Fibroblast of upper back skin (primary cell): ENCODE measurements at places on chromosomes 7 and 10.

GRCh38 chr10:71234004-71234894 lies 21.9 kb downstream of the UNC5B start:
- no peak for DNase-seq

DNA sequence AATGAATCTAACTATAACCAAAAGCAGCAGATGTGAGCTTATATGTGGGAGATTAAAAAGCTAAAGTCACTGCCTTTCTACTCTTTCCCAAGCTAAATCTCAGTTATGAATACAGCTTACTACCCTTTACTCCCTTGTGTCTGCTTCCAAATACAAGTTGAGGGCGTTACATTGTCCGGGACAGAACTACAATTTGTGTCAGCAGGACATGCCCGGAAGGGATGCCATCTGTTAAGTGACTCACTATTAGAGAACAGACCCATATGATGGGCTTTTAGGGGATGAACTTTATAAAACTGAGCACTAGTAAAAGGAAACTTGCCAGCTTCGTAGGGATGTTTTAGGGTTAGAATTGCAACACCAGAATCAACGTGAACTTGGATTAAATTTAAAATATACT lies 299.7 kb upstream of the CSTF2T start:
- DNase-seq = no peak

DNA sequence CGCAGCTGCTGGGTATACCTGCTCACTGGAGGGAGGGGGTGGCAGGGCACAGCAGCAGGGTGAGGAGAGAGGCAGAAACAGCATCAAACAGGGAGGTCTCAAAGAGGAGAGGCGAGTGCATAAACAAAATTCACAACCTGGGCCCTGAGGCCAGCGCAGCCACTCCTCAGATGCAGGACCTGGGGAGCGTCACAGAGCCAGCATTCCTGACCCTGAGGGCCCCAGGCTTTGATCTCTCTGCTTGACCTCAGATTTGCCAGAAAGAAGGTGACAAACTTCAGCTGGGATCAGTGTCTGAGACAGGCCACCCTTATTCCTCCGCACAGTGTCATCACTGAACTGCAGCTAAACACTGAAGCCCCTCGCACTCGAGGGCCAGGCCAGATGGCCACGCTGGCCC lies 25.6 kb downstream of the NOD1 start:
- DNase-seq = no peak

DNA sequence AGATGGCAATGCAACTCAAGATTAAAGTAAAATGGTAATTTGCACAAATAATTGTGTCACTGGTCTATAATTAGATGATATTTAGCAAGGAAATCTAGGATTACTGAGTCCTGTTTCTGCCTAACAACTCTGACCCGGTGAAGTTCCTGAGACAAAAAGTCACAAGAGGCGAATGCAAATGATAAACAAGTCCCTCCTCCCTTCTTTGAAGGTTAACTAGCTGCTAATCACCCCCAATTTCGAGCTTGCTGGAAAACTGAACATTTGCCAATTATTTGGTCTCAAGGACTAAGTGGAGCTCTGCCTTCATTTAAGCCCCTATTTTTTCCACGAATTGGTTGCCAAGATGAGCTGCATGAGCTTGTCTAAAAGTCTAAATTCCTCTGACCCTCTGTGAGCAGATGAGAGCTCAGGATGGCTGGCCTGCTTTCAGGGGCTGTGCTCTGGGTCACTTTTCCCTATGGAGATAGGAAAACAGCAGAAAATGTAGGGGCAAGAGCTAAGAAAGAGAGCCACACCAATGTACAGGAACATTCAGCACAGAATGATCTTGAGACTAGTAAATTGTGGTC lies 127.3 kb downstream of the MBL2 start:
- no peak for DNase-seq

DNA sequence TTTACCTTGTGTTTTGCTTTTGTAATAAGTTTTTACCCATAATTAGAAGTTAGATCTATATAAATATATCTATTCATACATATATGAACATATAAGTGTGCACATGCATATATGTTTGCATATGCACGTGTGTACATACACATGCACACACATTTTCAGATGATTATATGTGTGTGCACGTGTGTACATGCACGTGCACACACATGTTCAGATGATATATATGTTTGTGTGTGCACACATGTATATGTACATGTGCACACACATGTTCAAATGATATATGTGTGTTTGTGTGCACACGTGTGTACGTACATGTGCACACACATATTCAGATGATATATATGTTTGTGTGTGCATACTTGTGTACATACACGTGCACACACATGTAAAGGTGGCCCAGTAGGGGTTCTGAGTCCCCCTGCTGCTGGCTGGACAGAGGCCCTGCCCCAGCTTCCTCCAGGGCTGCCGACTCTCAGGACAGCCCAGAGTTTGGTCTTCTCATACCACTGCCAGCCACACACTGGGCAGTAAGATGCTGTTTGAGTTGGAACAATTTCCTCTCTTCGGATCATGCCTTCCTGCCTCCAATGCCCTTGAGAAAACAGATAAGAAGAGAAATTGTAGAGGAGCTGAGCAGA lies 252.3 kb upstream of the PPP2R2D start:
- DNase-seq = no peak

GRCh38 chr7:133770863-133771492 lies 356.2 kb upstream of the LRGUK start:
- DNase-seq = peak; percentile 45

GRCh38 chr7:20320322-20320721 lies 10.4 kb upstream of the ITGB8 start:
- peak; percentile 46 for DNase-seq

DNA sequence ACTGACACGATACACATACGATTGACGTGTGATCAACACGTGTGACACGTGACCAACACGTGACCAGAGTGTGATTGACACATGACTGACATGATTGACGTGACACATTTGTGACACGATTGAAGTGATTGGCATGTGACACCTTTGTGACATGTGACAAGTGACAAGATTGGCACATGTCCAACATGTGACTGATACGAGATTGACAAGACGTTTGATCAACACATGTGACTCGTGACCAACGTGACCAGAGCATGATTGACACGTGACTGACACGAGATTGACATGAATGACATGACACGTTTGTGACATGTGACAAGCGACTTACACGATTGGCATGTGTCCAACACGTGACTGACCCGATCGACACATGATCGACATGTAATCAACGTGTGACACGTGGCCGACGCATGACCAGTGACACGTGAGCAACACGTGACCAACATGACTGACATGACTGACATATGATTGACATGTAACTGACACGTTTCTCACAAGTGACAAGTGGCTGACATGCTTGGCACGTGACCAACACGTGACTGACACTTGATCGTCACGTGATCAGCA lies 22.0 kb downstream of the CRPPA start:
- no peak for DNase-seq

- DNase-seq = no peak
Measured at GRCh38 chr10:100114976-100115770, 33.5 kb upstream of the CPN1 start.

DNA sequence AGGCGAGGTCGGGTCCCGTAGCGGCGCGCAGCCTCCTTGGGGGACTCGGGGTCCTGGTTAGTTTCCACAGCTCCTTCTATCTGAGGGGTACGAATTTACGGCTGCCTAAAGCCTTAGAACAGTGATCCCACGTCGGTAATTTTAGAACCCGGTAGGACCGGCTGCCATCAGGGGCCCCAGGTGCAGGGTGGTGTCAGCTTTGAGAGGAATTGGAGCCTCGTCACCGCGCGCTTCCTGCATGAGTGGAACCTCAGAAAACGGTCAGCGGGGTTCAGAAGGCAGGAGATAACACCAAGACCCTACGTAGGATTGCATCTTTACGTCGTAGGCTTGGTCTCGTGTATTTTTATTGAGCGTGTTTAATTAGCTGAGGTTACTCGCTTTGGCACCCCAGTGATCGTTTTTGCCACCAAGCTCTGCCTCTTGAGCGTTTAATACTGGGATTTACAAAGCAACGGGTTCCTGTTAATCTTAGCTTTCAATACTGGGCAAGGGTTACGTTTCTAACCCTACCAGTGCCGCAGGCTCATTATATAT lies 443 bp downstream of the RNF32 start:
- peak; percentile 14 for DNase-seq

DNA sequence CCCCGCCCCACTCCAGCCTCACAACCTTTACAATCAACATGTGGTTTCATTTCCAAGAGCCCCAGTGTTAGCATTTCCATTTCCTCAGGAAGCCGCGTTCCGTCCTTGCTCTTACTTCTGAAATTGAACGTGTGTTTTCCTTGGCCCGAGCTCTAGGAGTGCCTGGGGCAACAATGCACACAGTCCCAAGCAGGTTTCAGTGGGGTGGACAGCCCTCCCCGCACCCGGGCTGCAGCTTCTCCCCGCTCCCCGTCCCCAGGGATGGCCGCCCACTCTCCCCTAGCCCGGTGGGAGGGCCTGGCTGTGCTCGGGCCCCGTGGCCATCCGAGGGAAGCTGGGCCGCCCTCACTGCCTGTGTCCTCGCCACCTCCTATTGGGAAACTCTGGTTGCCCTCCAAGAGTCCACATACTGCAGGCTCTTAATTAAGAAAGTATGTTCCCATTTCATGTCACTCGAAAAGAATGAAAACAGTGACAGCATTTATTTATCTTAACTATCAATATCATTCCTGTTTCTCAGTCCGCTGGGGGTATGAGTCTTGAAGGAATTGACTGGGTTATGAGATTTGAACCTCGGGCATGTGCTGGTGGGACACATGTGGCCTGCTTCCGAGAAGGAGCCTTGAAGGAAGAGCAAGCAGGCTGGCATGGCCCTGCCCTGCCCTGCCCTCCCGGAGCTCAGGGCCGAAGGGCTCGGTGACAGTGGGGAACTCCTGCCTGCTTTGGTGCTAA lies 163.8 kb downstream of the GRK5 start:
- DNase-seq = peak; percentile 92

DNA sequence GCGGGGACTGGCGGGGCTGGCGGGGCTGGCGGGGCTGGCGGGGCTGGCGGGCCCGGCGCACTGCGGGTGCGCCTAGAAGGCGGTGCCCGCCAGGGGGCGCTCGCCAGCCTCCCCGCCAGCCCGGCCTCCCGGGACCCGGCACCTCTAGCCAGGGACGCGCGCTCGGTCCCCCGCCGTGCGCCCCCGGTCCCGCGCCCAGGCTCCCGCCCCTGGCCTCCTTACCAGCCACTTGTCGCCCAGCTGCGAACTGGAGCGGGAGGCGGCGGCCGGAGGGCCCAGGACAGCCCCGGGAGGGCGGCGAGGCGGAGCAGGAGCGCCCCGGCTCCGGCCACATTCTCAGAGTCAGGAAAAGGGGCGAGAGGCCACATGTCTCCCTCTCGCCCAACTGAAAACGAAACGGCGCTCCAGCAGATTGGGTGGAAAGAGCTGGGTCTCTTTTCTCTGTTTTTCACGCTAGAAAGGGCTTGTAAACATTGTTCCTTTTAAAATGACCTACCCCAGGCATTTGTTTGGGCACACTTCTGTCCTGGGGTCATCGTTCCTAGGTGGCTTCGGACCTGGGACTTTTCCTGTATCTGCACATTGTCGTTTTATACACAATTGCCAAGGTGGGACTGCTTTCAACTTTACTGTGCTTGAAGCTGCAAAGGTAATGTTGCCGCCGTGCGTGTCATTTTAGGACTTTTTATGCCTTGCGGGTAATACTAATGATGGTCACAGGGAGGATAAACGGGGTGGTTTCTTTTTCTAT lies 378 bp upstream of the PRKCQ start:
- peak; percentile 41 for DNase-seq

- no peak for DNase-seq
Measured at GRCh38 chr10:35388197-35388596, 51.9 kb downstream of the CCNY start.

DNA sequence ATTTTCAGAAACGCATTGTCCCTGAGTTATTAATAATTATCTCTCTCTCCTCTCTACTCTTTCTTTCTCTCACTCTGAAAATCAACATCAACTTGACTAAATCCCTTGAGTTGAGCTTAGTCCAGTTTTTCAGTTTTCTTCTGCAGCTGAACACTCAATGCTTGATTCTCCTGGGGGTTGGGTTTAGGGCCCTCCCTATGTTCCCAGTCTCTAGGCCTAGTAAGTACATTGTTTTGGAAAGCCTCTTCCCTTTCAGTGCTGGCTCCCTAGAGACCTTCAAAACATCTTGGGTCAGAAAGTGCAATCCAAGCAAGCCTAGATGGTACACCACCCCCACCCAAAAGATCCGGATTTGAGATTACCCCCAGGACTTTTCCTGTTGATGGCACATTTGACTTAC lies 488.5 kb downstream of the LRMDA start:
- DNase-seq = no peak

DNA sequence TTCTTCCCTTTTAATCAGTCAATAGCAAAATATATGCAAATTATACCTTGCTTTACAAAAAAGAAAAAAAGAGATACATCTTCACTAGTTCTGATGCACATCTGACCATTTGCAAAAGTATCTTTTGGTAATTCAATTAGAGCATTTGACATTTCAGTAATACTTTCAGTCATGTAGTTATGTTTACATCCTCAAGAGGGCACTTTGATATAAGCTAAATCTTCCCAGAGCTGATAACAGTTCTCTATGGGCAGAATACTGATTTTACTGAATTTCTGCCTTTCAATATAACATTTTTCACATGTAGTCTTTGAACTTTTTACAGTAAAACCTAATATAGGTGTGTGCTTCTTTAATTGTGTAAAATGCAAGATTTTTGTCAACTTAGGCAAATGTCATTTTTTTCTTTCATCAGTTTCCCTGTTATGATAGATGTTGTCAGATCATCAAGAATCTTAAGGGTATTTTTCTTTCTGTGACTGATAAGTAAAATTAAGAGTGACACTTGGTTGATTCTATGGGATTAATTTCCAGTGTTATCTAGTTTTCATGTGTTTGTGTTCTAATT lies 703.5 kb upstream of the SEMA3D start:
- peak; percentile 30 for DNase-seq

DNA sequence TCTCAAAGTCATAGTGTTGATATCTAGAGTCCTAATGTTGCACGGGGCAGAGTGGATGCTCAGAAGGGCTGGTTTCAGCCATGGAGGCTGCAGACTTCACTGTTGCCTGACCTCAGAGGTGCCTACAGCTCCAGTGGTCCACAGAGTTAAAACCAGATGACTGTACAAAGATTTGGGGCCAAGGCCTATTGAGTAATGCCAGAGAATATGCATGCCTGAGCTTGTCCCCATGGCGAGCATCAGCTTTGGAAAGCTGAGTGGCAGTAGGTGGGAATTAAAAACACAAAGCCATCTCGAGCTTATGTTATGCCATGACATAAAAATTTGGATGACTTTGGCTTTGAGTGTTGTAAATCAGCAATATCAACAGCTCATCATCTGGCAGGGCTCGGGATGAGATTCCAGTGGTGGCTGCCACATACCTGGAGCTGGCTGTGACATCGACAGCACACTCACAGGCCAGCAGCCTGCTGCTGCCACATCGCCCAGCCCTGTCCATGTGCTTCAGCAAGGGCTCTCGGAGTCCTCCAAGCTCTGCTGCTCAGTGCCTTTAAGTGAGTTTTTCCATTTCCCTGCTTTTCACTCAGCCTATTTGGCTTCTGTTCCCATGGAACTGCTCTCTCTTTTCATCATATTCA lies 379.6 kb downstream of the TNS3 start:
- no peak for DNase-seq

DNA sequence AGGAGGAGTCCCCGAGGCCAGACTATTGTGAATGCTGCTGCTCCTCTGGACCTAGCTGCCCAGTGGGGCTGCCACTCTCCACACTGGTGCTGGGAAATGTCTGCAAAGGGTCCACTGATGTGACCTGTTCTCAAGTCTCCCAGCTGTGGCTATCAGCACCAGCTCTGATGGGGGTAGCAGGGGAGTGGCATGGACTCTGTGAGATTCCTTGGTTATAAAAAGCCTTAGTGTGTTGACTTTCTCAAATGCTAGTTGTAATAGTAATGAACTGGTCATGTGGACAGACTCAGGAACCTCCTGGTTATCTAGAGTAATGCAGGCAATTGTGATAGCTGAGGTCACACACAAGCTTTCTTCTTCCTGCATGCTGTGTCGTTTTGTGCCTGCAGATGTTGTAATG lies 34.1 kb upstream of the ARMC3 start:
- no peak for DNase-seq
